Head of caudate nucleus (tissue), 42 donors: ENCODE measurements at places on chromosomes 4 and X.
A peak's percentile ranks its signal among the peaks of the same experiment; 100 is the strongest.

- no peak for DNase-seq
Observed at GRCh38 chr4:105469736-105470135, 4.1 kb downstream of the PPA2 start.

GRCh38 chrX:81201671-81202455, at the start of the genes HMGN5 and SH3BGRL:
Gene HMGN5 (minus strand): TSS chrX:81201913. CDS start chrX:81121549, 80,364 bp downstream.
Gene SH3BGRL (plus strand): TSS chrX:81202102. CDS start chrX:81202201, 99 bp downstream.
- DNase-seq = peak; percentile 75

GRCh38 chr4:102543030-102543928, 42.1 kb downstream of the NFKB1 start:
- peak; percentile 13 for DNase-seq

GRCh38 chrX:48934581-48935300, 15.9 kb upstream of the PIM2 start:
- no peak for DNase-seq

DNA sequence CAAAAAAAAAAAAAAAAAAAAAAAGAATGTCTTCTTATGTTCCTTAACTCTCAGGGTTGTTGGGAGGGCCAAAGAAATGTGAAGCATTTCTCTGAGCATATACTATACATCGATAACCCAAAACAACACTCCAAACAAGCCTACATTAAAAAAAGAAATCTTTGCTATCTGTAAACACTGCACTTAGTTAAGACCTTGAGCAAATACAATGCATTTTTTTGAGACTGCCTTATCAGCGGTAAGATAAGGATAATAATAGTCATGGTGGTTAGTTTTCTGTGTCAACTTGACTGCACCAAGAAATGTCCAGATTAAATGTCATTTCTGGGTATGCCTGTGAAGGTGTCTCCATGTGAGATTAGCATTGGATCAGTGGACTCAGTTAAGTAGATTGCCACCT, 541.9 kb downstream of the PACRGL start:
- no peak for DNase-seq

- no peak for DNase-seq
Observed at GRCh38 chrX:629230-630006, 1.2 kb upstream of the SHOX start.

GRCh38 chr4:41505161-41505661, 32.7 kb upstream of the LIMCH1 start:
- no peak for DNase-seq

- DNase-seq = no peak
Observed at GRCh38 chr4:107006218-107006617, 29.9 kb downstream of the DKK2 start.

DNA sequence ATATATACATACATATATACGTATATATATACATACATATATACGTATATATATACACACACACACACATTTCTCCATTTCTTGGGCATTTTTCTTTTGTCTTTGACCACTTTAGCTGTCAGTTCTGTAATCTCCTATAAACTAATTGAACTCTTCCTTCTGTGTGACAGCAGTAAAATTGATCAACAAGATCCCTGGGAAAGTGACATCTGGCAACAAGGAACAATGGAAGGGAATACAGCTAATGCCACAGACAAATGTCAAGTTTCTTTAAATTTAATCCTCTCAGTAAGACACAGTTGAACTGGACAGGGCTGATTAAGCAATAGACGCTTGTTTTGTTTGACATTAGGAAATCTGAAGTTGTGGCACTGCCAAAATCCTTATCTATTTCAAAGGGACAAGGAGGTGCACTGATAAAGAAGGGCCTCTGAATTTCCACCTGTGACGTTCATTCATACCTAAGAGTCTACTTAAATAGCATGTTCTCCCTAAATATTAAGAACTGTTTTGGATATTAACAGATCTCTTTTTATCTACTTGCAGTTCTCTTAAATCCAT, 126.9 kb downstream of the RNF150 start:
- no peak for DNase-seq

DNA sequence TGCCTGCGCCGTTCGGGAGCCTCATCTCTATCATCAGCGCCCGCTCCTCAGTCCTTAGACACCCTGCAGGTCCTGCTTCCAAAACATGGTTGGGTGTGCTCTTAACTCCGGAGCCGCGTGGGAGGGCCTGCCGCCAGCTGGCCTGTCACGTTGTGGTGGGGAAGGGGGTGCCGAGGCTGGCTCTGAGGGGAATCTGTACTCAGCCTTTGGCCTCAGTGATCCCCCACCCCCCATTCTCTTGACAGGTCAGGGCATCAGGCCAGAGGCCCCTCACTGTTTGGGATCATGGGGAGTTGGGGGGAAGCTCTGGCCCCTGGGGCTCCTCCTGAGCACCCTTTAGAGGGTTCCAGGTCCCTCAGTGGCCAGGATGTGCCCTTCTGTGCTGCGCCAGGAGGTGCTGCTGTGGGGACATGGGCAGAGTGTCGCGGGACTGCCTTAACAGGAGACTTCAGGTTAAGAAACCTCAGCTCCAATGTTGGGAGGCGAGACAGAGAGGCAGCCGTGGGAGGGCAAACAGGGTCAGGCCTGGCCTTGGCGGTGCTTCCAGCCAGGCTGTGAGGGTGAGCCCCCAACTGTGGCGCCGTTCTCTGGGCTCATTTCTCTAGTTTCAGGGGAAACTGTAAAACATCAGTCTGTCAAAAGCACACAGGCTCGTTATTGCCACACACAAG, 33.5 kb downstream of the TRMT44 start:
- DNase-seq = no peak

- no peak for DNase-seq
Observed at GRCh38 chr4:101229116-101229515, 118.2 kb downstream of the PPP3CA start.

- no peak for DNase-seq
Observed at GRCh38 chrX:14013054-14013453, 16.6 kb downstream of the GEMIN8 start.
